ENCODE measurements at places on chromosomes 6 and 20. TPM values are rescaled to one million over a fixed set of nuclear protein-coding genes. Genes with fewer than 3 reads are reported as not detected.

DNA sequence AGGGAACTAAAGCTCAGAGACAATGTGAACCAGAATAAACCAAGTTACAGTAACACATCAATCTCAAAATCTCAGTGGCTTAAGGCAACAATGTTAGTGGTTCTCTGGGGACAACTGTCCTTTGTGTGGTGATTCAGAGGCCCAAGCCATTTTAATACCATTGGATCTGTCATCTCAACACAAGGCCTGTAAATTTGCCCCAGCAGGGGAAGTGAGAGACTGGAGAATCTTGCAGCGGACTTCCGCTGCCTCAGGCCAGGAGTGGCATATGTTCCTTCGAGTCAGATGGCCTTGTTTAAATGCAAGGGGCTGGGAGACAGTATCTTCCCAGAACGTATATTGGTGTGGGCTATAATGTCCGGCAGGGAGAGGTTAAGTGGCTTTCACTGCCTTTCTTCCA lies 126.0 kb downstream of the CD83 start:
- H3K27ac ChIP-seq = no peak overlapping the region
- no peak for ATAC-seq
- no peak overlapping the region for H3K4me3 ChIP-seq

GRCh38 chr6:163945808-163946207 lies 531.3 kb downstream of the QKI start:
- peaks cover 42% of the 10 kb centered on the region for H3K27me3 ChIP-seq
- H3K4me1 ChIP-seq = no peaks in the 10 kb centered on the region
- ATAC-seq = no peak
- H3K27ac ChIP-seq = no peak overlapping the region
- no peak overlapping the region for H3K4me3 ChIP-seq

- no peaks in the 10 kb centered on the region for H3K4me1 ChIP-seq
- no peaks in the 10 kb centered on the region for H3K27me3 ChIP-seq
- no peak overlapping the region for H3K4me3 ChIP-seq
- no peaks in the 10 kb centered on the region for H3K36me3 ChIP-seq
Observed at GRCh38 chr20:5706797-5707196, 43.4 kb upstream of the SHLD1 start.

GRCh38 chr20:54345301-54345724 lies 130.1 kb upstream of the DOK5 start:
- ATAC-seq = peak; percentile 12
- no peak overlapping the region for H3K27ac ChIP-seq
- no peak overlapping the region for H3K4me3 ChIP-seq
- peaks cover 16% of the 10 kb centered on the region for H3K27me3 ChIP-seq

DNA sequence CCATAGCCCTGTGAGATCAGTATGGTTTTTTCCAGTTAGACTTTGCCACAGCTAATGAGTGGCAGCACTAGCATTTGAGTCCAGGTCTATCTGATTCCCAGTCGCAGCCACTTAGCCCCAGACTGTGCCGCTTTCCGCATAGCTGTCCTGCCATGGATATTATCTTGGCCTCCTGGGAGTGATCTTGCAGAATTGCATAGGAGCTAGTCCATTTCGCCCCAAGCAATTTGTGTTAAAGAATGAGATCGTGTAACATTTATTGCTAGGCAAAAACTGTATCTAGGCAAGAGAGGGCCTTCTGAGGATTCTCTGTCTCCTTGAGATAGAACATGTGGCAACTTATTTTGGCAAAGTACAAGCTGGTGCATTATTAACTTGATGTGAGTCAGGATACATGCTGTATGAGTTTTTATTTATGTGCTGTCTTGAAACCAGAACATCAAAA lies 74.2 kb downstream of the EZR start:
- H3K27ac ChIP-seq = no peak overlapping the region
- peaks cover 5% of the 10 kb centered on the region for H3K4me1 ChIP-seq
- no peak overlapping the region for H3K4me3 ChIP-seq
- peaks cover 98% of the 10 kb centered on the region for H3K36me3 ChIP-seq

DNA sequence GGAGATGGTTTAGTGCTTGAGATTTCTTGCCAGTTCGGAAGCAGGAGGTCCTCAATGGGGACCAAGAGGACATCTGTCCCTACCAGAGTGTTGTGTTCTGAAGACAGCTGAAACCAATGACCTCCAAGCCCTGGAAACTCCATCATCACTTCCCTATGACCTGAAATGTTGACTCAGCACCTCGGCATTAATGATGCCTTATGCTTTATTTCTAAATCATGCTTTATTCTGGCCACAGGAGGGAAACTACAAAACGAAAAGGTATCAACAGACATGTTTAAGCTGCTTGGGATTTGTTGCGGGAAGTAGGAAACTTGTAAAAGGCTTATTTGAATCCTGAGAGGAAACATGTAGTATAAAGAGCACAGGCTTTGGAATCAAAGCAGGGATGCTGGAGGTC lies 389.1 kb upstream of the CHD6 start:
- no peak for ATAC-seq
- H3K4me3 ChIP-seq = no peak overlapping the region
- H3K27ac ChIP-seq = no peak overlapping the region
- H3K36me3 ChIP-seq = no peaks in the 10 kb centered on the region
- no peaks in the 10 kb centered on the region for H3K4me1 ChIP-seq

DNA sequence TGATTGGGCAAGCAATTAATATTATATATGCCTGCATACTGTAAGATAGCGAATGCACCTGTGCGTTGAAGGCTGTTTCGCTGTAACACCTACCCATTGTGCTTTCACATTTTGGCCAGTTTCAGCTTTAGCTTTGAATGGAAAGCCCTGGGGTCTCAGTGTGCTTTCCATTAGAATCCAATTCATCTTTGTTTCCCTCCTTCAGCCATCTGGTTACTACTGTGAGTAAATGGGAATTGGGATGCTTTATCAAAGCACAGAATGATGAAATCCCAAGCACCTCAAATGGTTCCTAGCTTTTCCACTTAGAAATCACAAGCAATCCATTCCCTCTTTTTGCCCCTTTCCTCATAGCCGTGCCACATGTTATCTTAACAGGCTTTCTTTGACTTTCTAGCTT lies 127.1 kb downstream of the HDGFL1 start:
- no peak for ATAC-seq
- H3K27me3 ChIP-seq = no peaks in the 10 kb centered on the region
- H3K4me1 ChIP-seq = no peaks in the 10 kb centered on the region

DNA sequence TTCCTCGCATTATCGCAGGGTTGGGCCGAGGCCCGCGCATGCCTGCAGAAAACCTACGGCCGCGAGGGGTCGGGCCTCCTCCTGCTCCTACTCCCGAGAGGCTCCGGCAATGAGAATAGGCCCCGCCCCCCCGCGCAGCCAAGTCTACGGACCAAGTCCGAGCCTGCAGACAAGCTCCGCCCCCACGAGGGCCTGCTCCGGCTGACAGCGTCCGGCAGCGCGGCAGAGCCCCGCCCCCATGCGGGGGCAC lies 3.1 kb upstream of the GPSM3 start:
- H3K27me3 ChIP-seq = peaks cover 3% of the 10 kb centered on the region
- ATAC-seq = peak; percentile 89
- peaks cover 24% of the 10 kb centered on the region for H3K36me3 ChIP-seq
- peaks cover 23% of the 10 kb centered on the region for H3K4me1 ChIP-seq
- H3K4me3 ChIP-seq = peak overlapping the region; percentile 98

- no peaks in the 10 kb centered on the region for H3K27me3 ChIP-seq
- H3K27ac ChIP-seq = no peak overlapping the region
- no peaks in the 10 kb centered on the region for H3K4me1 ChIP-seq
- peaks cover 65% of the 10 kb centered on the region for H3K36me3 ChIP-seq
- ATAC-seq = no peak
Observed at GRCh38 chr6:73631849-73632248, 21.9 kb downstream of the SLC17A5 start.

GRCh38 chr20:48562586-48563116 lies 265.1 kb downstream of the PREX1 start:
- ATAC-seq = no peak
- peaks cover 8% of the 10 kb centered on the region for H3K27me3 ChIP-seq
- no peak overlapping the region for H3K4me3 ChIP-seq
- H3K4me1 ChIP-seq = no peaks in the 10 kb centered on the region

DNA sequence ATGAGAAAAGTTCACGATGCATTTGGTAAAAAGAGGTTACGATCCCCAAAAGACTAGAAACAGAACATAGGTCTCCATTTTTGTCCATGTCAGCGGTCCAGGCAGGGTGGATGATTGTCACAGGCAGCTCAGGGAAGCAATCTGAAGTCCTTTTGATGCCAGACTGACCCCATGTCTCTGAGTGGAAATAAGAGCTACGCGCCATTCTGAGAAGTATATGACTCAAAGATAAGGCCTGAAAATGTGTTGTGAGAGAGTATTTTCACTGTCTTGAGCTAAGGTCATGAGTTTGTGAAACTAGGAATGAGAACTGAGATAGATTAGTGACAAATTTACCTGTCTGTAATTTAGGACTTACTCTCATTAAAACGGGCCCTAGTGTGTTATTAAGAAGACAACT lies 69.5 kb downstream of the LYRM4 start:
- peaks cover 6% of the 10 kb centered on the region for H3K36me3 ChIP-seq
- H3K27ac ChIP-seq = no peak overlapping the region
- peak; percentile 45 for ATAC-seq
- H3K4me1 ChIP-seq = no peaks in the 10 kb centered on the region
- no peaks in the 10 kb centered on the region for H3K27me3 ChIP-seq

DNA sequence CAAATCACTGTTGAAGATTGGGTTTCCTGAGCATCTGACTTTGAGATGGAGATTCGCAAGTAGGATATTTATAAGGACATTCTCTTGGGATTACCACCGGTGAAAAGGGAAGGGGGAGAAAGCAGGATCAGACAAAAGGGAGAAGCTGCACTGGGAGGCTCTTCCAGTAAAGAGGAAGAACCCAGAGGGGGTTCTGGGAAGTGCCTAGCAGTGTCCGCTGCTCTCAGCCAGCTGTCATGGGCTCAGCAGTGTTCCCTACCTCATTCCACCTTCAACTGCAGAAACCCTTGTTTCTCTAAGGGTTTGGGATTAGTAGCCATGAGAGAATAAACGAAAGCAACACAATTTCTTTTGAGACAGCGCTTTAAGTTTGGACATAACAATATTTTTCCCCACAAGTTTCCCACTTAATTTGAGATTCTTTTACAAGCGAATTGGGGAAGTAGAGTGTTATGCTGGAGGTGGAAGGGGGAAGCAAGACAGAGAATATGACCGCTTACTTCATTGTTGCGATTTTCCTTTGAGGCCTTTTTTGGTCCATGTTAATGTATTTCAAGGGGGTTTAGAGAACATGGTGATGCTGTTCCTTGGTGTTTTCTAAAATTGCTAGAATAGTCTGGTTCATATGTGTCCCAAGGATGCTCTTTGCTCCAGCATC lies 154.5 kb upstream of the SCGN start:
- no peaks in the 10 kb centered on the region for H3K36me3 ChIP-seq
- no peak overlapping the region for H3K27ac ChIP-seq
- no peaks in the 10 kb centered on the region for H3K27me3 ChIP-seq

GRCh38 chr20:63790572-63791168 lies 40.4 kb downstream of the ZBTB46 start:
- H3K27me3 ChIP-seq = no peaks in the 10 kb centered on the region
- H3K4me1 ChIP-seq = no peaks in the 10 kb centered on the region

DNA sequence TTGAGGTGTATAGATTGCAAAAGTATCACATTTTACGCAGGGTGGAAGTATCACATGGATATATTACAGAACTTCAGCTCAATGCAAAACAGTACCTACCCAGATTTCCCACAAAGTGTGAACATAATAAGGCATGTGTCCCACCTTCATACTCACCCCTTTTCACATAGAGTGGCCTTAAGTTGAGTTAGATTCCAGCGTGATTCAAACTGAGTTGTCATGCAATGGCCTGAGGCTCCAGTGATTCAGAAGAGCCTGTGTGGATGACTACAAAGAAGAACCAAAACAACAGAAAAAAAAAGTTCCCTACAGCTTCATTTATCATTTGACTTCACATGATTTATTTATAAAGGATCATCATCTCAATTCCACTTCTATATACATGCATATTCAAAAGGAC lies 309.7 kb downstream of the SLC35F1 start:
- H3K27ac ChIP-seq = no peak overlapping the region
- ATAC-seq = no peak
- H3K4me3 ChIP-seq = no peak overlapping the region
- H3K36me3 ChIP-seq = no peaks in the 10 kb centered on the region
- no peaks in the 10 kb centered on the region for H3K4me1 ChIP-seq

DNA sequence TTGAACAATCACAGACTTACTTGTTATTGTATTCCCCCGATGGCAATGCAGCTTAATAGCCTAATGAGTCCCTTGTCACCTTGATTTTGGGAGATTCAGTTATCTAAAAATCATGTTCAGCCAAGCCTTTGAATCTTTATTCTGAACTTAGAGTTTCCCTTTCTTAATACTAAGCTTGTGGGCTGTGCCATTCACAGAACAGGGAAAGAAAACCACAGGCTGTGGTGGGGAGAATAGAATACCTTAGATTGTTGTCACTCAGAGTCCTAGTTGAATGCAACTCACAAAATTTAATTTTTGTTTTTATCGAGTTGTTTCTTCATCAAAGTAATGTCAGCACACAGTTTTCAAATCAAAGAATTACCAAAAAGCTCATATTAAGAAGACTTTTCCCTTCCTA lies 37.4 kb downstream of the RFPL4B start:
- H3K4me1 ChIP-seq = no peaks in the 10 kb centered on the region
- no peak for ATAC-seq
- H3K36me3 ChIP-seq = no peaks in the 10 kb centered on the region
- H3K4me3 ChIP-seq = no peak overlapping the region
- H3K27ac ChIP-seq = no peak overlapping the region

DNA sequence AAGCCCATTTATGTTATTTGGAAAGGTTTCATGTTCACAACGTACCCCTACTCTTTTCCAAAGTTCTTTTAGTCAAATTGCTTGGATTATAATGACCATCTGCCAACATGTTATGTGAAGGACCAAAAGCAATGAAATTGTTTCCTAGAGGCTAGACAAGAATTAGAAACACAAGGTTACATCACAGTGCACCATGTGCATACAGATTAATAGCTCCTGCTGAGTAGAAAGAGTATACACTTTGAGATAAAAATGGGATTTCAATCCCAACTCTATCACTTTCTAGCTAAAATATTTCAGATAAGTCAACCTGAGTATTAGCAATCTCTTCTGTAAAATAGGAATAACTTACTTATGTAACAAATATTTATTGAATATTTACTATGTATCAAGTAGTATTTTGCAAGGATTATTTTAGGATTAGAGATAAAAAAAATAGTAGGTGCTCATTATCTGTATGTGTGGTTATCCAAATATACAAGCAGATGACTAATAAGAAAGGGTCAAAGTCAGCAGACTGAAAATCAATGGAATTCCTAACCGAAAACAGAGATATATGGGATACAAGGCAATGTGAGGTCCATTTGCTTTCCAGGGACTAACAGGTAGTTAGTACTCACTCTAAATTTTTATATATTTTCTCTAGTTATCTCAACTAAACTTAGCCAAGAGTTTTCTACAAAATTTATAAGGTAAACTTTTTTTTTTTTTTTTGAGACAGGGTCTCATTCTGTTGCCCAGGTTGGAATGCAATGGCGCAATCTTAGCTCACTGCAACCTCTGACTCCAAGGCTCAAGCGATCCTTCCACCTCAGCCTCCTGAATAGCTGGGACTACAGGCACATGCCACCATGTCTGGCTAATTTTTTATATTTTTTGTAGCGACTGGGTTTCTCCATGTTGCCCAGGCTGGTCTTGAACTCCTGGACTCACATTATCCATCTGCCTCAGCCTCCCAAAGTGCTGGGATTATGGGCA lies 127.7 kb downstream of the PDSS2 start:
- ATAC-seq = no peak
- H3K27me3 ChIP-seq = no peaks in the 10 kb centered on the region
- peaks cover 10% of the 10 kb centered on the region for H3K36me3 ChIP-seq

The CLPSL2 gene
- not detected for total RNA-seq

The RIN2 gene
- not detected for total RNA-seq

The MYLK4 gene
- 0.21 TPM for total RNA-seq

The TNXB gene
- 26.8 TPM for total RNA-seq

The TRAPPC3L gene
- not detected for total RNA-seq

The VSTM2L gene
- not detected for total RNA-seq

The AFDN gene
- total RNA-seq = 107 TPM

The SCRT2 gene
- total RNA-seq = not detected

The WFDC5 gene
- total RNA-seq = not detected
